ENCODE measurements at places on chromosomes 5 and 9.

DNA sequence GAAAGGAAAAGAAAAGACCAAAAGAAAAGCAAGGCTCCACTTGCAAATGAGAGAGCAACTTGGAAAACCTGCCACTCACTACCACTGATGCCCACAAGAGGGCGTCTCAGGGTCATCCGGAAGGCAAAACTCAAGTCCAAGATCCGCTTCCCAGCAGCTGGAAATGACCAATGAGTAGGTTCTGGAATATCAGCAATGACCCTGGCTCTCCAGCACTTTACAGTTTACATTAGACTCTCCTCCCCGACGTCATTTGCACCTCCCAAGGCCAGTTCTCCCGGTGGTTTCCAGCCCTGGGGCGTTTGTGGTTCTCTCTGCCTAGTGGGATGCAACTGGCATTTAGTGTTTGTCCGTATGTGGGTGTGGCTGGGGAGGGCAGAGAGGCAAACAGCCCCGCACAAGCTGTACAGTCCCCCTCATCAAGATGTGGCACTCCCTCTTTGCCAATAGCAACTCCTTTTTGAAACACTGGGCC, 193.8 kb upstream of the ZNF618 start:
- no peaks in the 10 kb centered on the region for H3K4me1 ChIP-seq
- H3K36me3 ChIP-seq, result no peaks in the 10 kb centered on the region
- H3K27ac ChIP-seq, result no peak overlapping the region
- H3K27me3 ChIP-seq, result no peaks in the 10 kb centered on the region
- no peak for DNase-seq

- no peaks in the 10 kb centered on the region for H3K36me3 ChIP-seq
- no peaks in the 10 kb centered on the region for H3K27me3 ChIP-seq
- no peaks in the 10 kb centered on the region for H3K4me1 ChIP-seq
- H3K27ac ChIP-seq, result no peak overlapping the region
- DNase-seq, result no peak
These were observed 128.9 kb downstream of the PDE8B start for GRCh38 chr5:77339337-77339890.

GRCh38 chr5:33938881-33939280, 2.7 kb downstream of the RXFP3 start:
- H3K4me1 ChIP-seq, result no peaks in the 10 kb centered on the region
- no peaks in the 10 kb centered on the region for H3K36me3 ChIP-seq
- no peak overlapping the region for H3K27ac ChIP-seq
- no peak overlapping the region for H3K4me3 ChIP-seq
- no peak for DNase-seq

DNA sequence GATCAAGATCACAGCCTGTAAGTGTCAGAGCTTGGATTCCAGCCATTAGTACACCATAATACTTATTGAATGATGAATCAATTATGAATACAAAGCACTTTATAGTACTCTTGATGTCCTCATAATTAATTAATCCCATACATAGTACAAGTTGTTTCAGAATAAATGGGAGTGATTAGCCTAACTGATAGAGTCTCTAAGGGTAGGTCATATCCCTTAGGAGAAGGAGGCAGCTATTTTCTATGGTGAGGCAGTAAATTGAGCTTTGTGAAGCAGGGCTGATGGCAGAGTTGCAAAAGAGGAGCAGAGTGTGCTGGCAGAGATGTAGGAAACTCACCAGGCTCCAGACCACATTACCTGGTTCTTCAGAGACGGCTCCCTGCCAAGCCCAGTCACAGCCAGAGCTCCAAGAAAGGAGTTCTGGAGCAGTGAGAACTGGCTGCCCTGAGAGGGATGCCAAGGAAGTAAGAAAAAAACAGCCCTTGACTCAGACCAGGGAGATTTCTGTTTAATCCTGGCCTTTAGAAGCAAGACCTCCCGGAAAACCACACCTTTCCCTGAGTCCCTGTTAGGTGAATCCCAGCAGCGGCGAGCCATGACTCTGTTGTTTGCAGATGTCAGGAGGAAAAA, 112.9 kb downstream of the SH3TC2 start:
- H3K4me1 ChIP-seq, result peaks cover 16% of the 10 kb centered on the region
- DNase-seq, result no peak
- no peaks in the 10 kb centered on the region for H3K36me3 ChIP-seq
- H3K27ac ChIP-seq, result peak overlapping the region; percentile 58

DNA sequence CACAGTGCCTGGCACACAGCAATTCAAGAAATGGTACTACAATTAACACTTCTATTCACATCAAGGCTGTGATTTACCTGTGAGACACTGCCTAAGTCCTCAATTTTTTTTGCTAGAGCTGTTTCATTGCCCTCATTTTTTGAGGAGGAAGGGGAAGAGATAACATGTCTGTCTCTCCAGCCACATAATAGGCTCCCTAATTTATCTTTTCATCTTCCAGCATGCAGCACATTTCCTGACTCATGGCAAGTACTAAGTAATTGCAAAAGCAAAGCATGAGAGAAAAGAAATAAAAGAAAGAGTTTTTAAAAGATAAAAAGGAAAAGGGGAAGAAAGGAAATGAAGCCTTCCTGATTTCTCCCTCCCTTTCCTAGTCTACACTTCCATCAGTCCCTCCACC, 26.9 kb upstream of the RNF38 start:
- no peak overlapping the region for H3K27ac ChIP-seq
- no peak for DNase-seq
- no peaks in the 10 kb centered on the region for H3K36me3 ChIP-seq
- no peaks in the 10 kb centered on the region for H3K4me1 ChIP-seq
- H3K4me3 ChIP-seq, result no peak overlapping the region

DNA sequence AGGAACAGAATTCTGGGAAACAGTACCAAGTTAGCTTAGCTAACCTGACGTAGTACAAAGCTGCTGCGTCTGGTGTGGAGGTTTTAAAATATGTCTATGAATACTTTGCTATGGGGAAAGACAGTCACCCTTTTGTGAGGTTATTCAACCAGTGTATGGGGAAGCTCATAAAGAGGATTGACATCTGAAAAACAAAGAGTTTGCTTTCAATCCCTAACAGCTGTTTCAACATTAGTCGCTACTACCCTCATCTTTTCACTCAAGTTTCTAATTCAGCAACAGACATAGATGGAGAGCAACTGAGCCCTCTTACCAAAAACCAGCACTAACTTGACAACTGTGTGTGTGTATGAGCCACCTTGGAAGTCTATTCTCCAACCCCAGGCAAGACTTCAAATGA, 7.8 kb upstream of the MSANTD3 start:
- no peaks in the 10 kb centered on the region for H3K36me3 ChIP-seq
- H3K27ac ChIP-seq, result no peak overlapping the region
- H3K27me3 ChIP-seq, result no peaks in the 10 kb centered on the region
- no peak for DNase-seq
- no peak overlapping the region for H3K4me3 ChIP-seq

- H3K4me3 ChIP-seq, result no peak overlapping the region
- no peak for DNase-seq
- H3K36me3 ChIP-seq, result no peaks in the 10 kb centered on the region
- peaks cover 6% of the 10 kb centered on the region for H3K4me1 ChIP-seq
These were observed 27.4 kb upstream of the ENHO start for GRCh38 chr9:34550016-34550680.

DNA sequence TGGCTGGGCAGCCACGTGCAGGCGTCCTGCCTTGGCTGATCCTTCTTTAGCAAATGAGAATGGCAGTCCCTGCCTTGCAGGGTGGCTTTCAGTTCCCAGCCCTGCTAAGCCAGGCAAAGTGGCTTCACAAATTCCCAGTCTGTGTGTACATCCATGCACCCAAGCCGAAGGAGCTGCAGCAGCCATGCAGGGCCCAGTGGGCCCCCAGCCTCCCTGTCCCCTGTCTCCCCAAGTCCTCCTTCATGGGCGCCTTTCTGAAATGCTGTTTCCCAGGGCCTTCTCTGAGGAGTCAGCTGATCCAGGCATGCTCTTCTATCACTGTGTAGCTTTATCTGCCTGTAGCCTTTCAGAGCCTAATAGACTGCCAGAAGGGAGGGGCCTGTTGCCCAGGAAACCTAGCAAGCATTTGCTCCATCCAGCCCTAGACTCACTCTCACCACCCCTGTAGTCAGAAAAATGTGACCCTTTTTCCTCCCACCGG, 47.4 kb upstream of the SHC3 start:
- peak overlapping the region; percentile 16 for H3K27ac ChIP-seq
- no peaks in the 10 kb centered on the region for H3K4me1 ChIP-seq
- H3K36me3 ChIP-seq, result no peaks in the 10 kb centered on the region
- H3K27me3 ChIP-seq, result no peaks in the 10 kb centered on the region

Measured in vagina (tissue), 2 donors.